ENCODE measurements at places on chromosomes 13 and 19. TPM values are rescaled to one million over a fixed set of nuclear protein-coding genes. Genes with fewer than 3 reads are reported as not detected.

Gene ZNF274
- total RNA-seq, result 32.8 TPM

Gene ZNF229
- 18.5 TPM for total RNA-seq

Gene NAXD
- 82.6 TPM for total RNA-seq

DNA sequence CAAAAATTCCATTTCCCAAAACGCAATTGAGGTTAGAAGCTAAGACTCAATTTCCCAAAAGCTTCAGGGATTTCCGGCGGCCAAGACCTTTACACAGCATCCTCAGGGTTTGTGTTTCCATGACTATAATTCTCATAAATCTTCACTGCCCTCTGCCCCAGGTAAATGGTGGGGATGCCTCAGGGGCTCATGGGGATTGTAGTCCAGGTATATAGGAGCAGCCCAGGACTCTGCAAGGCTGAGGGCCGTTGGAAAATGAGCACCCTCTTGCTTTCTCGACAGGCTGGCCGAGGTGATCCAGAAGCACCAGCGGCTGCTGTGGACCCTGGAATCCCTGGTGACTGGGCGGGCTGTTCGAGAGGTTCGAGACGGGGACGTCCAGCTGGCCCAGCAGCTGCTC lies 6.4 kb downstream of the ALDH16A1 start:
- DNase-seq, result no peak
- H3K4me3 ChIP-seq, result no peak overlapping the region

DNA sequence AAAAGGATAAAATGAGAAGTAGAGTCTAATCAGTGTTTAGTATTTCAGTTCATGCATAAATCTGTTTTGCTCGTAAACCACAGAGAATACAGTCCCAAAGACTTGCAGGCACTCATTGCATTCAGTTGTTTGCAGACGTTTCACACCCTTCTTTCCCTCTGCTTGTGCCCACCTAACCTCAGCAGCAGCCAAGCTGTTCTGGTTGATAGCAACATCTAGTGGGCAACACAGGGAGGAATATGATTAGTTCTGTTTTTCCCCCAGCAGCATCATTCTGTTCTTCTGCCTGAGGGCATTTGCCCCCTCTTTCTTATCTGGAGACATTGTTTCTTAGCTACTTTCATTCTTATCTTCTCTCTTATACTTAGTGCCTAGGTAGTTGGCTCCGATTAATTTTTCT lies 135.6 kb downstream of the PAN3 start:
- no peaks in the 10 kb centered on the region for H3K4me1 ChIP-seq
- no peaks in the 10 kb centered on the region for H3K27me3 ChIP-seq
- H3K4me3 ChIP-seq, result no peak overlapping the region
- DNase-seq, result no peak

DNA sequence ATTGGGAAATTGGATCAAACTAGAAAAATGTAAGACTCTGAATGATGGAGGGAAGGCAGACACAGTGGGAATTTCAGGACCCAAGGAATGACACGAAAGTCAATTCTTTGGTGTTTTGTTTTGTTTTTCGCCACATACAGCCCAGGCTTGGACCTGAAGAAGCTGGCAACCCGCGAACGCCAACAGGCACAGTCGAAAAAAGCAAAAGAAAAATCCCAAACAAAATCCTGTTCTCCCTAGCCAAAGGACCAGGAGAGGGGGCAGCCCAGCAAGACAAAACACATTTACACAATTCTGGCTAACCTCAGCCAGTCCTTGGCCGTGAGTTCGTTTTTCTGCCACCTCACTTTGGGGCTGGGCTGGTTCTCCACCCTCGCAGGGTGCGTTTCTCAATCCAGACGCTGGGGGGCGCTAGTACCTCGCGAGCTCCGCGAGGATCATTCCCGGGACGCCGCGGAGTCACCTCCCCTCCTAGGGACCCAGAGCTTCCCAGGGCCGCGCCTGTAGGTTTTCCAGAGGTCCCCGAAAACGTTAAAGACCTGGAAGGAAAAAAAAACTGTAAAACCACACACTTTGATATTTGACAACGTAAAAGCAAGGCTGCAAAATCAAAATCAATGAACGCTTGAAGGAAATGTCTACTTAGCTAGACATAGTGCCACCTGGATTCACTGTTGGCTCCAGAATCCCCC lies 34.9 kb upstream of the TPM4 start:
- H3K36me3 ChIP-seq, result no peaks in the 10 kb centered on the region
- no peaks in the 10 kb centered on the region for H3K27me3 ChIP-seq
- no peak overlapping the region for H3K4me3 ChIP-seq
- H3K4me1 ChIP-seq, result no peaks in the 10 kb centered on the region
- no peak overlapping the region for H3K27ac ChIP-seq
- DNase-seq, result peak; percentile 89

DNA sequence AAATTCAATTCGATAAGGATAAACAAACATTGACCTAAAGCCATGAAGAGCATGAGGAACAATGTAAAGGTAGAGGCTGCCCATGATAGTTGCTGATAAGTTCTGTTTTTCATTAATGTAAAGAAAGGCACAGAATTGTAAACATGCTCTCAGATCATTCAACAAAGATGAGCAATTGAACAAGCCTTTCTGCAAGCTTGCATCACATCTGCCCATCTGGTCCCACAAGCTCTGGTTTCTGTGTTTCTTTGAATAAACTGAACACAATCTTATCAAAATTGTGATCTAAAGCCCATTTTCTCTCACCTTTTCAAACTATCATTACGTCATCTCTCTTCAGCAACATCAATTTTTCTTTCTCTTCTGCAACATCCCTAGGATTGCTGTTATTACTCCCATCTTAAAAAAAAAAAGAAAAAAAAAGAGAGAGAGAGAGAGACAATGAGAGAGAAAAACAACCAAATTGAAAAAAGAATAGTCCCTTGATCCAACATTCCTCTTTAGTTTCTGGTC lies 487.2 kb upstream of the GPC6 start:
- DNase-seq, result no peak
- H3K36me3 ChIP-seq, result no peaks in the 10 kb centered on the region
- H3K4me3 ChIP-seq, result no peak overlapping the region

DNA sequence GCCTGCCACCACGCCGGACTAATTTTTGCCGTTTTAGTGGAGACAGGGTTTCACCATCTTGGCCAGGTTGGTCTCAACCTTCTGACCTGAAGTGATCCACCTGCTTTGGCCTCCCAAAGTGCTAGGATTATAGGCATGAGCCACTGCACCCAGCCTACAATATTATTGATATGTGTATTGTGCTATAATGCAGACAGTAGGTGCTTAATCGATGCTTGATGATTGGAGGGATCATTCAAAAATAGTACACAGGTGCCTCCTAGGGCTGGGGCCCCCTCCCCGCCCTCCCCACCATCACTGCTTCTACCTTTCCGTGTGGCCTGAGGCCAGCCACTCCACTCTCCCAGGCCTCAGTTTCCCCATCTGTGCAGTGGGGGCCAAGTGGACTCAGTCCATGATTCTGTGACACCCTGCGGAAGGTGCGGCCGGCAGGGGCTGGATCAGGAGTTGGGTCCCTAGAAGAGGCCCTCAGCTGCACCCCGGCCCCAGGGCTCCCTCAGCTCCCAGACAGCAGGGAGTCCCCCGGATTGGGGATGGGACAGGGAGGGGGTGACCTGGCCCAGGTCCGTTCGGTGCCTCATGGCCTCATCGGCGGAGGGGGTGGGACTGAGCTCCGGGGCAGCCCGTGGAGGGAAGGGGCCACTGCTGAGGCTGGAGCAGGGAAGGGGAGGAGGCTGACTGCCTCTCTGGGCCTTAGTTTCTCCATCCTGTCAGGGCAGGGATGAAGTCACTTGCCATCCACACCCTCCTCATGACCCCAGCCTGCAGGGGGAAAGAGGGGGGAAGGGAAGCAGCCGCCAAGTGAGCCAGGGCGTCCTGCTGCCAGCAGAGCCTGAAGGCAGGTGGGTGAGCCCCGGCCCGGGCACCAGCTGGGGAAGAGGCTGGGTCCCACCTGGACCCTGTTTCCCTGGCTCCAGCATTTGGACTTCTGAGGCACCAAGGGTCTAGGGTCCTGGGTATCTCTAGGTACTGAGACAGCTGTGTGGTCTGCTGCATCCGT lies 1.2 kb downstream of the ADAMTSL5 start:
- H3K27me3 ChIP-seq, result peaks cover 22% of the 10 kb centered on the region
- peaks cover 8% of the 10 kb centered on the region for H3K4me1 ChIP-seq
- DNase-seq, result no peak
- no peak overlapping the region for H3K27ac ChIP-seq
- H3K36me3 ChIP-seq, result no peaks in the 10 kb centered on the region

GRCh38 chr19:2166741-2167738 lies 3.3 kb downstream of the DOT1L start:
- H3K27me3 ChIP-seq, result no peaks in the 10 kb centered on the region
- DNase-seq, result peak; percentile 88
- H3K36me3 ChIP-seq, result no peaks in the 10 kb centered on the region
